ENCODE measurements at places on chromosomes 3 and 15. TPM values are rescaled to one million over a fixed set of nuclear protein-coding genes. Genes with fewer than 3 reads are reported as not detected.

Gene PARP15
- total RNA-seq = 2.9 TPM

Gene NOX5
- total RNA-seq = 0.19 TPM

GRCh38 chr3:1191026-1191425 is 98.2 kb downstream of the CNTN6 start:
- DNase-seq = no peak

DNA sequence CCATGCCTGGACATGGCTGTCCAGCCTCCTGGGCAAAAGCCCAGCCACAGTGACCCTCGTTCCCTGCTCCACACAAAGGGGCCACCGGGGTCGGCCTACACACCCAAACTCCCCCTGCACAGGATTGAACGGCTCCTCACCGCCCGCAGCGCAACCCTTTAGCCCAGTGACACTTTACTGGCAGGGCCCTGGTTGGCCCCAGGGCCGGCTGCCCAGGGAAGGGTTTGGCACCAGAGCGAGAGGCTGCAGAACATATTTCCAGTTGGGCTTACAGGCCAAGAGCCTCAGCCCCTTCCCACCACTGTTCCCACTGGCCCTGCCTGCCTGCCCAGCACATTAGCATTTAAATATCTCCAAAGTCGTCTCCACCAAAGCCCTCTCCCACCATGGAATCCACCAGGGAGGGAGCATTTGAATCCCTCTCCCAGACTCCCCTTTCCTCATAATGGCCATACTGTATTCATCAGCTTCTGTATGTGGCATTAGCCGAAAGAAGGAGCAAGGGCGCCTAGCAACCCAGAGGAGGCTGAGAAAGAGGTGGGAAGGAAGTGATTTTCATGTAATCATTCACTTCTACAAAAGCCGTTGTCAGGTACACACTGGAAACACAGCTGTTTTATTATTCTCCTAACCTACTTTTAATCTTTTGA is 85.4 kb downstream of the SLC6A11 start:
- no peak for DNase-seq

GRCh38 chr3:157956850-157957249 is 149.4 kb downstream of the SHOX2 start:
- no peak for DNase-seq

All from mesenteric fat pad (tissue), 1 donor.